ENCODE measurements at places on chromosomes 6 and 20. TPM values are rescaled to one million over a fixed set of nuclear protein-coding genes. Genes with fewer than 3 reads are reported as not detected.

DNA sequence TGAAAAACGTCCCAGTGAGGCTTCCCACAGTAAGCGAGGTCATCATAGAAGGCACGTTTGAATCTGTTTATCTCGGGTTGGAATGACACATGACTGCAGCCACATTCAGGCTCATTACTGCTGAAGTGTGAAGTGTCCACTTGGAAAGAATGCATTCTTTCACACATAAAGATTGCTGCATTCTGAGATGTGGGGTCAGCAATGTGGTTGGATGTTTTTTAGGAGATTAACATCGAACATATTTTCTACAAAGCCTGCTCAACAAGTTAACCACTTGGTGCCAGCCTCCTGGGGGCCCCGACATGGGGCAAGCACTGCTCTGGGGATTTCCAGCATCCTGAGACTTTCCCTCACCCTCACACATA is 79.9 kb downstream of the BMP6 start:
- DNase-seq = no peak

GRCh38 chr6:138673346-138674014 is 100.1 kb upstream of the CCDC28A start:
- DNase-seq = no peak

DNA sequence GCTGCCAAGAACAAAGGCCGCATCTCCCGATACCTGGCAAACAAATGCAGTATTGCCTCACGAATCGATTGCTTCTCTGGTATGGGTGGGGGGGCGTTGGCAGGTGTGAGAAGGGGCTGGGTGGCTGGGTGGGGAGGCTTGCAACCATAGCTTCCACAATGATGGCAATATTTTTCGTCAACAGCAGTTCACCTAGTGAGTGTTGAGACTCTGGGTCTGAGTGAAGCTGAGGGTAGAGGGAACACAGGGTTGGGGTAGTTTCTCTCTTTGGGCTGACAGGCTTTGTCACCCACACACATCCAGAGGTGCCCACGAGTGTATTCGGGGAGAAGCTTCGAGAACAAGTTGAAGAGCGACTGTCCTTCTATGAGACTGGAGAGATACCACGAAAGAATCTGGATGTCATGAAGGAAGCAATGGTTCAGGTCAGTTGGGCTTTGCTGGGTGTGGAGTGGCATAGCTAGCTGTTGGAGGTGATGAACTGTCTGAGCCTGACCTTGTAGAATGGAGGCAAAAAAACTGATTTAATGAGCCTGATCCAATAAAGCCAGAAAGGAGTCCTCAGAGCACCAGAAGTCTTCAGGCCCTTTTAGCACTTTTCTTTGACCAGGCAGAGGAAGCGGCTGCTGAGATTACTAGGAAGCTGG is 4.2 kb downstream of the NOP56 start:
- DNase-seq = no peak

DNA sequence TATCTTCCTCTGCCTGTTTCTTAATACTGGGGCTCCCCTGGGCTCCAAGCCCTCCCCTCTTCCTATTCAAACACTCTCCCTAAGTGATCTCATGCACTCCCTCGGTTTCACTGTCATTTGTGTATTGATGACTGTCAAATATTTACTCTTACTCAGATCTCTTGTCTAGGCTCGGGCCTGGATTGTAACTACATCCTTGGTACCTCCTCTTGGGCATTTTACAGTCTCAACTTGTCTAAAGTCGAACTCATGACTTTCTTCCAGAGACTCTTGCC is 189.4 kb upstream of the PRDM1 start:
- DNase-seq = no peak

- no peak for DNase-seq
Measured at GRCh38 chr6:116221067-116221466, 32.8 kb downstream of the TSPYL4 start.

- no peak for DNase-seq
Measured at GRCh38 chr6:137339929-137340559, 120.9 kb upstream of the IFNGR1 start.

GRCh38 chr20:64223526-64224067 is 32.0 kb upstream of the PCMTD2 start:
- peak; percentile 31 for DNase-seq

GPR63 gene
- polyA plus RNA-seq = 0.94 TPM

CNBD2 gene
- 1.5 TPM for polyA plus RNA-seq

CAPN11 gene
- not detected for polyA plus RNA-seq

TMEM74B gene
- polyA plus RNA-seq = not detected

SLC17A1 gene
- polyA plus RNA-seq = not detected

PREX1 gene
- 1.0 TPM for polyA plus RNA-seq

LY6G5B gene
- 2.9 TPM for polyA plus RNA-seq

ULBP1 gene
- polyA plus RNA-seq = 1.1 TPM

Measured in fibroblast of lung (primary cell).